ENCODE measurements at places on chromosomes 13 and 19.

DNA sequence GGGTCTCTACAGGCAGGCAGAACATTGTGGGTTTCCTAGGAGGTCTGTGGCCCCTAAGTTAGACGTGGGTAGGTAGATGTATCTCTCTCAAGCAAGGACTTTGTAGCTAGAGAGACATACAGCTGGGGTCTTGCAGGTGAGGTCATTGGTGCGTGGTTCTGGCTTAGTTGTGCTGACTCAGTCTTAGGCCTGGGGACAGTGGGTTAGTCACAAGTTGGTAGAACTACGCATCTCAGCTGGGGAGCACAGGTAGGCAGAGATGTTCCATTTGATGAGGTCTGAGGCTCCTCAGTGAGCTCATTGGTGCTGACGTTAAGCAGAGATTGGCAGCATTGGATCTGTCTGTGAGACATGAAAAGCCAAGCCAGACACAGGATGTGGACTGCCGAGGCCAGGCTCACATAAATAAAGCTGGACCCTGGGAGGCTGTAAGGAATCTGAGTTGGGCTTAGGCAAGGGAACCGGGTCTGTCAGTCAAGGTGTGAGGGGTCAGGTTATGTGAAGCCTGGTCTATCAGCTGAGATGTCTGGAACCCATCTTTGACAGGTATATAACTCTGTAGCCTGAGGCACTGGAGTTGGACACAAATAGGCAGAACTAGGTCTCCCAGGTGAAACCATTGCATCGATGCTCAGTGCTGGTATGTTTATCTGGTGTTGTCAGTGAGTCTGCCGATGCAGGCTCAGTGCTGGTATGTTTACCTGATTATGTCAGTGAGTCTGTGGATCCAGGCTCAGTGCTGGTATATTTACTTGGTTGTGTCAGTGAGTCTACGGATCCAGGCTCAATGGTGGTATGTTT lies 17.4 kb upstream of the PDCD2L start:
- DNase-seq, result no peak

DNA sequence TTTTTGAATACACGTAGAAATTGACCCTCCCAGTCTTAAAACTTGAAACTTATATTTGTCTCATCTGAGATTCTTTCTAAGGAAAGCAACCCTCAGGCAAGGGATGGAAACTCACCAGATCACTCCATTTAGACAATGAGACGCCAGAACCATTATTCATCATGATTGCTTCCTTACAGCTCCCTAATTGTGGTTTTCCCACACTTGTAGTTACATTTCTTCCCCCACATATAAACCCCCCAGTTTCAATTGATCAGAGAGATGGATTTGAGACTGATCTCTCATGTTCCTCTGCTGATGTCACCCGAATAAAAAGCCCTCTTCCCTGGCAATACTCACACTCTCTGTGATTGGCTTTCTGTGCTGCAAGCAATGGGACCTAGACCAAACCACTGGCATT lies 197.9 kb upstream of the STARD13 start:
- DNase-seq, result no peak

DNA sequence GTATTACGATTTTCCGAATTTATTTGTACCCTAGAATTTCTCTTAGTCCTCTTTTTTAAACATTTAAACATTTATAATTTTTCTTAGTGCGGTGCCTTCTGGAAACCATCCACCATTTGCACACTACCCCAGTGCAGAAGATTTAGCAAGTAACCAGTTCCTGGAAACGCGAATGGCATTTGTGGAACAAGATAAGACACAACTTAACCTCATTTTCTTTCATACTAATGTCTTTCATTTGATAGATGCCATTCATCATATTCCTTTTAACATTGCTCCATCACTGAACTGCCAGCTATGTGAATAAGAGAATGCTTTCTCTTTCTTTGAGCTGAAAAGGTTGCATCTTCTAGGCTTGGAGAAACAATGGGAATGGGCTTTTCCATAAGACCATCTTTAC lies 6.8 kb downstream of the FRY start:
- no peak for DNase-seq

- no peak for DNase-seq
These were observed 128.4 kb downstream of the KATNAL1 start for GRCh38 chr13:30178976-30179375.

DNA sequence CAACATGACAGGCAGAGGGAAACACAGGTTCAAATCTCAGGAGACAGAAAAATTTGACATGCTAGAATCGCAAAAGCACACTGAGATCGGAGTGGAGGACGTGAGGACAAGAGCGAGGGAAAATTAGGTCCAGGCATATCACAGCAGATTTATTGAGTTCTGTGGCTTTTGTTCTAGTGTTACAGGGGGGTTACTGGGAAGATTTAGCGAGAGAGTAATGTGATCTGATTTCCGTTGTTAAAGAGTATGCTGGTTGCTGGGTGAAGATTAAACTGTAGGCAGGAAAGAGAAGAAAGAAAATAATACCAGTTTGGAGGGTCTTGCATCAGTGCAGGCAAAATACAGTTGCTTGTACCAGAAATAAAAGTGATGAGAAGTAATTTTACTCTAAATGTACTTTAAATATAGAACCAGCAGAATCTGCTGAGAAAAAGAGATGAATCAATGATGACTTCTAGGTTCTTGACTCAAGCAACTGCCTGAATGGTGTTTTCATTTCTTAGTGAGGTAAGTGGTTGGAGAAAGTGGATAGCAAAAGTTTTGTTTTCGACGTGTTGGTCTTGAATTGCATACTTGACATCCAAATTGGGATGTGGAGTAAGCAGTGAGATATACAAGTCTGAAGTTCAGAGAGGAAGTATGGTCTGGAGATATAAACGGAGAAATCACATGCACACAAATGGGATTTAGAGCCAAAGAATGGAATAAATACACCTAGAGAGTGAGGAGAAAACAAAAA lies 35.7 kb downstream of the UFM1 start:
- no peak for DNase-seq

- DNase-seq, result no peak
These were observed 5.6 kb downstream of the MICOS13 start for GRCh38 chr19:5674714-5675113.

DNA sequence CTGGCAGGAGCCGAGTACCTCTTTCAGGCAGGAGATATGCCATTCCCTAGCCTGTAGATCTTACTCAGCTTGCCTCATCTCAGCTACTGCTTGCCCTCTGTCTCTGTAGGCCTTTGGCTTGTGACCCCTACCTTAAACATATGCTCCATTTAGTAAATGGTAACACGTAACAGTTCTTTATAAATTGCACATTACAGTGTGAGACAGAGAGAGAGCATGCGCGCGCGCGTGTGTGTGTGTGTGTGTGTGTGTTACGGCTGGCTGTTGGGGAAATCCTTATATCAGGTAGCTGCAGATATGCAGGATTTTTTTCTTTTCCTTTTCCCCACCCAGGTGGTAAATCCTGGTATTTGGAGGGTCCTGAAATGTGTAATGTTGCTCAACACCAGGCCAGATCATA lies 4.2 kb downstream of the SPINT2 start:
- no peak for DNase-seq

DNA sequence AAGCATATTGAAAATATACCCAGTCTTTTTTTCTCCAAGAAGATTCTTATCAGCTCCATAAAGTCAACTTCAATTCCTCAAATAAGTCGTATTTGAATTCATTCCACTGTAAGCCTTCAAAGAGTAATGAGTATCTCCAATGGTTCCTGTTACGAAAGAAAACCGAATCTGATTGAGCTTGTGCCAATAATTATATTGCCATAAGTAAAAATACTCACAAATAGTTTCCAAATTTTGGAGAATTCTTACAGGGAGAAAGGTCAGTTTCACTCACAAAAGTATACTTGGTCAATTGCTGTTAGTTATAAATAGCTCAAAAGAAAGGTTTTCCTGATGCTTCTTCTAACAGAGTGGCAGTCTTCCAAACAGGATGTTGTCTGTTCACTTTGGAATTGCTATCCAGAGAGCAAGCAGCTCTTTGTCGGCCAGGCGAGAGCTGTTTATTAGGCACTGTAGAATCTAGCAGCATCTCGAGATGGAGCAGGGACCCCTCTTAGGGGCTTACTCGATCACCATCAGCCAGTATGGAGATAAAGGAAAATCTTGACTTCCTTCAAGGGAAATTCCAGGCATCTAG lies 13.5 kb downstream of the ERICH4 start:
- DNase-seq, result no peak

DNA sequence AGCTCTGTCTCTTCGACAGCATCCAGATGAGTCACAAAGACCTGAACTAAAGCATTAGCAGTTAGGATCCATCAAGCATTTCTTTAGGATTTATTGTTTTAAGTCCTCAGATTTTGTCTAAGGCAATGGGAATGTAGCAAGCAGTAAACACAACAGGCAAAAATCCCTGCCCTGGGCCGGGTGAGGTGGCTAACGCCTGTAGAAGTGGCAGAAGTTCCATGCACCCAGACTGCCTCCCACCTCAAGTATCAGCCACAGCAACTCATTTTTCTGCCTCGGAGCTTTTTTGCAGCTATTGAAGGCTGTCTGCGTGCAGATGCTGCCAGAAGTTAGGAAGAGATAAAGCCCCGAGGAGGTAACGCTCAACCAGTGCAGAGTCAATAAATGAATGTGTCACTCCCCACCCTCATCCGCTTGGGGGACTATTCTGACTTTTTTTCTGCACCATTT lies 47.1 kb upstream of the MRI1 start:
- DNase-seq, result no peak

DNA sequence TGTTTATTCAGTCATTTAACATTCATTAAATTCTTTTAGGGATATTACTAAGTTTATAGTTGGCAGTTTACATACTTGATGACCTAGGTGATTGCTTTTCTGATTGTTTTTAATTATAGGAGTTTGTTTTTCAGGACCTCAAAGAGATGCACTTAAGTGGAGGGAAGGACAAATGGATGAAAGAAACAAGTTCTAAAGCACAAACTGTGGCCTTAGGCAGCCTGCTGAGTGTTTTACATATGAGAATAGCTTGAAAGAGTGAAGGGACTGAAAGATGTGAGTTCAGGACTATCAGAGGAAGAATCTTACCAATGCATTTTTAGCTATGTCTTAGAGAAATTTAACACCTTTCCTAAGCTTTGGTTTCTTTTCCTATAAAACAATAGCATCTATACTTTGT lies 402.6 kb downstream of the KLF12 start:
- no peak for DNase-seq

- DNase-seq, result no peak
These were observed 7.9 kb downstream of the GPR12 start for GRCh38 chr13:26752671-26753070.

GRCh38 chr13:53004573-53004972 lies 24.0 kb upstream of the OLFM4 start:
- no peak for DNase-seq

DNA sequence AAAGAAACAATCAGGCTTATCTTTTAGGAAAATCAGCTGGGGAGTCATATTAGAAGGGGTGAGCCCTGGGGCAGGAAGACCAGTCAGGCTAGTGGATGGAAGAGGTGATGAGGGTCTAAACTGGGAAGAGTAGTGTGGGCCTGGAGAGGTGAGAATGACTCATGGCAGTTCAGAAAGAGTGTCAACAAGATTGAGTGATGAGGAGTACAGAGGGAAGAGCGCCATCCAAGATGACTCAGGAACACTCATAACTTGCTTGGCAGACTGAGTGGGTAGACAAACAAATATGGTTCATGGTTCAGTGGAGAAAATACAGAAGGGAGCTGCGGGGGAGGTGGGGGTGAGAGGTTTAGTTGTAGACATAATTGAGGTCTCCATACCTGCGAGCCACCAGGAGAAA lies 17.3 kb upstream of the CLDN10 start:
- no peak for DNase-seq

DNA sequence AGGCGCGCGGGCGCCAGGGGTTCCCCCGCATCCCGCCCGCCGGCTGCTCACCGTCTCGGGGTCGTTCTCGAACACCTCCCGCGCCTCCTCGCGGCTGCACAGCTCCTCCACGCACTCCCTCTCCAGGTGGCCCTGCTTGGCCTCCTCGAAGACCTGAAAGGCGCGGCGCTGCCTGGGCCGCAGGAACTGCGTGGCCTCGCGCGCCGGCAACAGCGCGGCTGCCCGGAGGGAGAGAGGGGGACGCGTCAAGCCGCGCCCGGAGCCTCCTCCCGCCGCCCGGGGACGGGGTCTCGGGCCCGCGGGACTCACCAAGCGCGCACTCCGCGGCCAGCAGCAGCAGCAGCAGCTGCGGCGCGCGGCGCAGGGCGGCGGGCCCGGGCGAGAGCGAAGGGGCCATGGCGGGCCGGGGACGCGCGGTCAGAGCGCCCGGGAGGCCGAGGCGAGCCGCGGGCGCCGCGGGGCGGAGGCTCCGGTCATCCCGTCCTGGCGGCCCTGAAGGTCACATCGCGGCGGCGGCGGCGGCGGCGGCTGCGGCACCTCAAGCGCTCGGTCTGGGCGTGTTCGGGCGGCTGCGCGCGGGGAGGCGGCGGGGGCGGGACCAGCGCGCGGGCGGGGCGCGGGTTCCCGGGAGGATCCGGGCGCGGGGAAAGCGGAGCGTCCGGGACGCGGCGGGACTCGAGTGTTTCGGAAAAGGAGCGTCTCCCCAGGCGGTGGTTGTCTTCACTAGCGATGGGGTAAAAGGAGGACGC lies at the start of gene GAS6:
Gene GAS6 (minus strand): TSS at position 553 of the 749 bp plus-strand sequence. CDS start 156 bp downstream, at position 397.
- DNase-seq, result peak; percentile 20

GRCh38 chr19:5545984-5546383 lies 21.8 kb downstream of the TINCR start:
- DNase-seq, result no peak

DNA sequence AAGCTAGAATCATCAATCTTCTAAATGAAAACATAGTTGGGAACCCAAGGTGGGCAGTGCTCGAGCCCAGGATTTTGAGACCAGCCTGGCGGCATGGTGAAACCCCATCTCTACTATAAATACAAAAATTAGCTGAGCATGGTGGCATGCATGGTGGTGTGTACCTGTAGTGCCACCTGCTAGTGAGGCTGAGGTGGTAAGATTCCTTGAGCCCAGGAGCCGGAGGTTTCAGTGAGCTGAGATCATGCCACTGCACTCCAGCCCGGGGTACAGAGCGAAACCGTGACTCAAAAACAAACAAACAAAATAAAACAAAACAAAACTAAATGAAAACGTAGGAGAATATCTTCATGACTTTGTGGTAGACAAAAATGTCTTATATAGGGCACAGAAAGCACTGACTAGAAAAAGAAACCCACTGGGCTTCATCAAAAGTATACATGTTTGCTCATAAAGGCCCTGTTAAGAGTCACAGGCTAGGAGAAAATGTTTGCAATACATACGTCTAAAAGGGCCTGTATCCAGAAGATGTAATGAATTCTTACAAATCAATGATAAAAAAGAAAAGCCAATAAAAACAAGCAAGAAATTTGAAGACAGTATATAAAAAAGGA lies 353.6 kb downstream of the FGF9 start:
- DNase-seq, result no peak

DNA sequence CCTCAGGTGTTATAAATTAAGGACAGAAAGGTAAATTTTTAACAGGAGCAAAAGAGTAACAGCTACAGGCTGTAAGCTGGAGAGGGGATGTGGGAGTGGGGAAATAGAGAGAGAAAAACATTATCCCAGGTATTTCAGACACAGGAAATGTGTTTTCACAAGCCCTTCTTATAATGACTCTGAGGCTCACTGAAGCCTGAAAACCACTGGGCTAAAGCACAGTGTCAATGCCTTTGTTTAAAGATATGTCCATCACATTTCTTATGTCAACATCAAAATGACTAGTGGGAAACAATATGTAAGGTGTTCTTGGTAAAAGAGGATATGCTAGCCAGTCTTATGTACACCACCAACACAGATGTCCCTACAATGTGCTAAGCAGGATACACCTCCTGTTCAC lies 365.9 kb downstream of the FGF14 start:
- DNase-seq, result no peak

- DNase-seq, result no peak
These were observed 8.5 kb upstream of the SOX1 start for GRCh38 chr13:112058519-112058873.
